NCI-H460 (cell line): ENCODE measurements at places on chromosomes 5 and 9. TPM values are rescaled to one million over a fixed set of nuclear protein-coding genes. Genes with fewer than 3 reads are reported as not detected.

The JAKMIP2 gene
- total RNA-seq = 0.69 and 0.79 TPM in 2 replicates

- no peak for DNase-seq
These were observed 281.0 kb downstream of the RASEF start for GRCh38 chr9:82781921-82782392.

GRCh38 chr5:127111112-127111511, 37.8 kb upstream of the C5orf63 start:
- DNase-seq = no peak

GRCh38 chr9:92328225-92328624, 2.5 kb downstream of the CENPP start:
- peak; percentile 19 for DNase-seq

DNA sequence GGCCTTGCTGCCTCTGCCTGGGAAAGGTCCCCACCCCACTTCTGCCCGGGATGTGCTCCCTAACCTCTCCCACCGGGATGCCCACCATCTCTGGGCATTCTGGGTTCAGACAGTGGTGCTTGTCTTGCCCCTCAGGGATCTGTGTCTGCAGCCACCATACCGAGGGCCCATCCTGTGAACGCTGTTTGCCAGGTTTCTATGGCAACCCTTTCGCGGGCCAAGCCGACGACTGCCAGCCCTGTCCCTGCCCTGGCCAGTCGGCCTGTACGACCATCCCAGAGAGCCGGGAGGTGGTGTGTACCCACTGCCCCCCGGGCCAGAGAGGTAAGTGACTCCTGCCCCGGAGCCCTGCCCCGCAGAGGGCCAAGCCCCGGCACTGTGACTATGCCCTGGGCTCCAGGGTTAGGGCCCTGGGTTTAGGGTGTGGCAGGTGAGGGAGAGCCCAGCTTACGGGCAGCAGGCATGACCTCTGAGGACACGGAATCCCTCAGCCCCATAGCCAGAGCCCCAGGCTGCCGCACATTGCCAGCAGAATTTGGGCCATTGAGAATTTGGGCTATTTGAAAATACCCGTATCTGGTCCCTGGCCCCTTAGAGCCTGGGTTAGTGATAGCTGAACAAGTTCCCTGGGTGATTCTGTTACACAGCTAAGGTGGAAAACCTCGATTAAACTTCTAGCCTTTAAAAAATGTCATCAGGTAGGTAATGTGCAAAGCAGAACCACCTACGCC, 35.3 kb upstream of the AIF1L start:
- DNase-seq = no peak

DNA sequence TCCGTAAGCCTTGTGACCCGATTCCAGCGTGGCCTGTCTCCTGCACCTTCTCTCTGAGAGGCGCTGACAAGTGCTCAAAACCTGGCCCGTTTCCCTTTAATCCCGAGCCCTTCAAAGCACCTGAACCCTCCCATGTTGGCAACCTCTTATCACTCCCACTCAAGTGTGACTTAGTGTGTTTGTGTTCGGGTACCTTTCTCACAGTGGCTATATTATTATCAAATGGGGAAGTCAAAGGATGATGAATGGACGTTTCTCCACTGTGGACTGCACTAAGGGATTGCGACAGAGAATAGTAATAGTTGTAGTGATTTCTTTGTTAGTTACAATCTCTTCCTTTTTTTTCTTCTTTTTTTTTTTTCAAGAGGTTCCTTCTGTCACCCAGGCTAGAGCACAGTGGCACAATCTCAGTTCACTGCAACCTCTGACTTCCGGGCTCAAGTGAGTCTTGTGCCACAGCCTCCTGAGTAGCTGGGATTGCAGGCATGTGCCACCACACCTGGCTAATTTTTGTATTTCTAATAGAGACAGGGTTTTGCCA, 65.4 kb upstream of the TNFSF8 start:
- no peak for DNase-seq
